ENCODE measurements at places on chromosomes 1 and 21.
A peak's percentile ranks its signal among the peaks of the same experiment; 100 is the strongest.

- DNase-seq, result no peak
Observed at GRCh38 chr1:69777971-69778370, 210.2 kb downstream of the LRRC7 start.

DNA sequence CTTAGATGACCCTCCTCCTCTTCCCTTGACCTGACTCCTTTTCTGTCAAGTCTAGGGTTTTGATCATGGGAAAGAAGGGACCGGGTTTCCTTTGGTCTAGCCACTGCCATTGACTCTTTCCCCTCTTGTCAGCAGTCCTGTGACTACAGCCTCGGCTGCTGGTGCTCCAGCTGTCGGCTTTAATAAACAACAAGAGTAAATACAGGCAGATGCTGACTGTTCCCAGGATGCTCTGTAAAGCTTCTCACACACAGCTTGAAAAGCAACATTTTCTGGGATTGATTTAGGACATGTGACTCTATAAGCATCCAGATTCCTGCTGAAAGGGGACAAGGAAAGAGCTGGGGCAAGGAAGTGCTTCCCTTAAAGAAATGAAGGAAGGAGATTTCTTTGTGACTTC, 53.5 kb upstream of the CTTNBP2NL start:
- DNase-seq, result no peak

DNA sequence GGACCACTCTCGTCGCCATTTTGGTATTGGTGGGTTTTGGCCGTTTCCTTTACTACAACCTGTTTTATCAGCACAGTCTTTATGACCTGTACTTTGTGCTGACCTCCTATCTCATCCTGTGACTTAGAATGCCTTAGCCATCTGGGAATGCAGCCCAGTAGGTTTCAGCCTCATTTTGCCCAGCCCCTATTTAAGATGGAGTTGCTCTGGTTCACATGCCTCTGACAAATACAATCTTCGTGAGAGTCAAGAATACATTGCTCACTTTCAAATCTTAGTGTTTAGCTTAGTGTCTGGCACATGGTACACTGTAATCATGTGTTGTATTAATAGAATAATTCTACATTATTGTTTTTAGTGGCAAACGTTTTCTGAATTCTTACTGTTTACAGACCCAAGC, 88.9 kb downstream of the BACH1 start:
- DNase-seq, result no peak

DNA sequence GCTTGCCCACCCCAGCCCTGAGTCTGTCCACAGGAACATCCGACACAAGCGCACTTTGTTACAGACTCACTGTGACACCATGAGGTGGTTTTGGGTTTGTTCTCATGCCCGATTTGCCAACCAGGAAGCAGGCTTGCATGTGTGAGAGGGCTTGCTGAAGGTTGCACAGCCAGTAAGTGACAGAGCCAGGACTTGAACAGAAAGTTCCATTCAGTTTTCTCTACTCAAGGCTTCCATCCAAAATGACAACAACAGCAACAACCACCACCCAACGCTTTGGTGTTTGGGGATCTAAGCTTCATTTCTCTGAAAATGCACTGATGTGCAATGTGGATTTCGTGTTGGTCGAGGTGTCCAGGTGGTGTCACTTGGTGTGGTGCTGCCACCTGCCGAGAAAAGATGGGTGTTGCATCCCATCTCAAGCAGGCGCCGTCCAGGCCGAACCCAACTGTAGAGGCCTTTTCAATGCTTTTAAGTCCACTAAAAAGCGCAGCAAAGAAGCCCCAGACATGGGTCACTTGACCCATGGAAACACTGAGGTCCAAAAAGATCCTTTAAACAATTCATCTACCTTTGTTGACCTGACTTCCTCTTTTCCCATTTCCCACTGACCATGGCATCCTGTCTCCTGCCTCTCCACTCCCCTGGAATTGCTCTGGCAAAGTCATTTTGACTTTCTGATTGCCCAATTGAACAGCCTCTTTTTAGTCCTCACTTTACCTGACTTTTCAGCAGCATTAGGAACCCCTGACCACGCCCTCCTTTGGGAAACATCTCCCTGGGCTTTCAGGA, 12.2 kb downstream of the CITED4 start:
- peak; percentile 36 for DNase-seq

DNA sequence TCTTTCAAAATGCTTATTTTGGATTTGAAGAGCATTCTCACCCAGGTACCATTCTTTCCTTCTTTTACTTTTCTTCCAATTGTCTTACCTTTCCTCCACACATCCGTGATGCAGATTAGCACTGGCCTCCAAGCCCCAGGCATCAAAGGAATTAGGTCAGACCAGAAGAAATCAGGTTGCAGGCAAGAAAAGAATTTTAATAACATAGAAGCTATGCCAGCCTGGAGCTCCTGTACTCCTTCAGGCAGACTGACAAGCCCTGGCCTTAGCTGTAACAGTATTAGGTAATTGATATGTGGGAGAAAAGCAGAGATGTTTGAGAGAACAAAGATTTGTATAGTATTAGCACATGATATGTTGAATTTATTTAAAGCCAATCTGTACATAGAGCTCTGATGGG, 390.4 kb upstream of the ADGRL2 start:
- DNase-seq, result no peak

DNA sequence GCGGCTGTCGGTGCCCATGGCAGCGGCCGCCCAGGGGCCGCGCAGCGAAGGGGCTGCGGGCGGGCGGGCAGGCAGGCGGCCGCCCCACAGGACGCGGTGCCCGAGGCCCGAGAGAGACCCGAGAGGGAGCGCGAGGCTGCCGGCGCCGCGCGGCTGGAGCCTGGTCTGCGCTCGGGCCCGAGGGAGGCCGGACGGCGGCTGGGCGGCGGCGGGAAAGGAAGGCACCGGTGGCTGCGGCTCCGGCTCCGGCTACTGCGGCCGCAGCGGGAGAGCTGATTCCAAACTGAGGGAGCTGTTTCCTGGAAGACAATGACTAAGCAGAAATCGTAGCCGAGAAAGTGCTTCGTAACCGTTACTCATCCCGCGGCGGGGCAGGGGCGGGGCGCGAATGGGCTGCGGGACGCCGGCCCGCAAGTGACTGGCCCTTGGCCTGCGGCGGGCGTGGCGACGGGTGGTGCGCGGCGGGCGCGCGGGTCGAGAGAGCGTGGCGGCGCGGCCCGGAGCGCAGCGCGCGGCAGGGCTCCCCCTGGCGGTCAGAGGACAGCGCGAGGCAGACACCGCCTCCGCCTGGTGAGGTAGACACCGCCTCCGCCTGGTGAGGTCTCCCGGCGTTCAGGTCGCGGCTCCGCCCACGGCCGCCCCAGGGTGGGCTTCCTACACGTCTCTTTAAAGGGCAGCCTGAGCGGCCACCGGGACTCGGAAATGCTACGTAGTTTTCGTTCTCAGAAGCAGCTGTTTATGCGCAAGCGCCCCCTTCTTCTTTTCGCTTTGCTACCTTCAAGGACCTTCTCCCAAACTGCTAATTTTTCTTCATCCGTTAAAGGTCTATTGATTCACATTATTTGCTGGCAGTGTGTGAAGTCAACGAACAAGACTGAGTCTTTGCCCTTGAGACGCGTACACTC, at the start of gene GCLM:
Gene GCLM (minus strand): TSS at position 285 of the 905 bp plus-strand sequence. CDS start 267 bp downstream, at position 18.
- peak; percentile 97 for DNase-seq

- DNase-seq, result no peak
Observed at GRCh38 chr1:211490038-211490678, 1.8 kb downstream of the RD3 start.

DNA sequence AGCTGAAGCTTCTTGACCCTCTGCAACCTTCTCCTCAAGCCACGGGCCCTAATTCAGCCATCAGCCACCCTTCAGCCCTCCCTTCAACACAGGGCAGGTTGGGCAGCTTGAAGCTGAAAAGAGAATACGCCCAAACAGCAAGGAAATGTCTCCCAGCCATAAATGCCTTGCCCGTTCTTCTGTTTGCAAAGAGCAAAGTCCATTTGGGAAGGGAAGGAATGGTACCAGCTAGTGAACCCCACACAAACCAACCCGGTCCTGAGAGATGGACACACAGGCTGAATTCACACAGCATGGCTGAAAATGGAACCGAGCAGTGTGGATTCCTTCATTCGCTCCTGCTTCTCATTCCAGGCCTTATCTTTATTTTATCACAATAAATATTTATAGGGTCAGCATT, 11.5 kb downstream of the PLEKHA6 start:
- DNase-seq, result no peak

DNA sequence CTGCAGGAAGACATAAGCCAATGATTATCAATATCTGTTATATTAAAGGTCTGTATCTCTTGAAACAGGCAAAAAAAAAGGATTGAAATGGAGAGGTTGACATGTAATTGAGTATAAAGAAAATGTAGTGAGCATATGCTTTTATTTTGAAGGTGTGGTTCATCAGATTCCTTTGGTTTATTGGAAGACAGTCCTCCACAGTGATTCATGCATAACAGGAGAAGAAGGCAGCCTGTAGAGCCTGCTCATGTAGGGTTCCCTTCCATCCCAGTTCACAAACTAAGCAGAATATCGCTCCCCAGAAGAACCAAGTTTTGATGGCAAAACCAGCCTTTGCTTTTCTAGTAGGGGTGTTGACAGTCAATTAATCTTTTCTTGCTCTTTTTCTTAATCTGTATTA, 1016.8 kb upstream of the ADGRL4 start:
- no peak for DNase-seq

DNA sequence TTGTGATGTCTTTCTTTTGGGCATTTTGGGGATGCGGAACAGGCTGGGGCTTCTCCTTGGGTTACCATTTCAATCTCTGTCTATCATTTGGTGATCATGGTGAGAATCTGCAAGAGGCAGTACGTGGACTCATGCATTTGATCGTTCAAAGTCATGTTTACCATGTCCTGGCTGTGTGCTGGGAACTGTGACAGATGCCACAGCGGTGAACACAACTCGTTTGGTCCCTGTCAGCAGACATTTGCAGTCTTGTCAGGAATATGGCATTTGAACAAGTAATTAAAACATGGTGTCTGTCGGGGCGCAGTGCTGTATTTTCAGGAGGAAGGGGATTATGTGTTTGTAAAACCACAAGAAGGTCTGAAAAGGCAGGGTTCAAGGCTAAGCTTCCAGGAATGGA, 103.3 kb upstream of the IGSF21 start:
- no peak for DNase-seq

GRCh38 chr1:11178021-11179015, 10.8 kb upstream of the ANGPTL7 start:
- no peak for DNase-seq

DNA sequence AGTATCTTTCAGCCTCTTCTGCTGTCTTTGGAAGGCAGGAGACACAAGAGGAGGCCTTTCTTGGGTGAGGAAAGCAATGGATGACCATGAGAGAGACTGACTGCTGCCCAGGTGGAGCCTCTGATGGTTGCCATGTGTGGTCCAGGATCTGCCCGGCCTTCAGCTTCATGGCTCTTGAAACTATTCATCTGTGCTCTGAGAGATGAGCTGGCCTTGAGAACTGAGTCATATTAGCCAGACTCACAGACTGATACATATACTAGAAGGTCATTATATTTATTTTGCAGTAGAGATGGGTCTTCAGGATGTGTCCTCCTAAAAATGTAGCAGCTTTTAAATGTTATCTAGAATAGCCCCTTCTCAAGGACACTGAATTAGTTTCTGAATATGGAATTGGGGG, 33.7 kb downstream of the PTGFRN start:
- DNase-seq, result no peak

GRCh38 chr1:28256197-28256827, 3.0 kb upstream of the SESN2 start:
- DNase-seq, result no peak

- DNase-seq, result no peak
Observed at GRCh38 chr1:230208619-230209261, 141.7 kb downstream of the GALNT2 start.

DNA sequence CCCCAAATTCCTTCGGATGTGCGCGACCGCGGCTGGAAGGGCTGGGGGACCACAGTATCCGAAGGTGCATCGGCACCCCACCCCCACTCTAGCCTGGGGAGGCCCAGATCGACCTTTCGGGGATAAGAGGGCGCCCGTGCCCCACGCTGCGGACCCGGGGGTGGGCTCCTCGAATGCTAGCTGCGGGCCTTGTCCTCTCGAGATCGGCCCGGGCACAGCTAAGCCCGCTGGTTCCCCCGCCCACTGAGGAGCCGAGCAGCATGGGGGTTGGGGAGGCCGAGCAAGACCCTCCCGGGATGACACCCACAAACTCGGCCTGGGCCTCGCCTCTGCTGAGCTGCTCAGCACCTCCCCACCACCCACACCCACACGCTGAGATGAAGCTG, 653 bp upstream of the IFFO2 start:
- no peak for DNase-seq

DNA sequence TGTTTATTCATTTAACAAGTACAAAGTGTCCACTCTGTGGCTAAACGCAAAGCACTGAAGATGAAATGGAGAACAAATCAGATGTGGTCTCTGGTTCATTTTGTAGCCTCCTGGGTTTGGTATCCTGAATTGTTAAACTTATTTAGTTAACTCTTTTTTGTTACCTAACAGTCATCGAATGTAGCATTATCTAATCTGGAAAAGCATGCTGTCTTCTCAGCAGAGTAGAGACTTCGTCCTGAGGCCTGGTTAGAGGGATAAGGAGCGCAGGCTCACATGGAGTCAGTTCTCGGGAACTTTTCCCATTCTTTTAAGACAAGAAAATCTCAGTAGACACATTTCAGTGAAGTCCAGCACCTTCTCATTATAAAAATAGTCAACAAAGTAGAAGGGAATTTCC, 33.1 kb upstream of the SH3D21 start:
- DNase-seq, result no peak

GRCh38 chr1:179090522-179090921, 8.7 kb downstream of the TOR3A start:
- no peak for DNase-seq

GRCh38 chr21:44925378-44925755, 4.7 kb upstream of the ITGB2 start:
- no peak for DNase-seq

GRCh38 chr21:29145354-29145782, 14.9 kb downstream of the MAP3K7CL start:
- peak; percentile 18 for DNase-seq

- peak; percentile 14 for DNase-seq
Observed at GRCh38 chr1:156599811-156600210, 1.5 kb downstream of the GPATCH4 start.

- no peak for DNase-seq
Observed at GRCh38 chr1:203286161-203286984, 18.9 kb upstream of the BTG2 start.

DNA sequence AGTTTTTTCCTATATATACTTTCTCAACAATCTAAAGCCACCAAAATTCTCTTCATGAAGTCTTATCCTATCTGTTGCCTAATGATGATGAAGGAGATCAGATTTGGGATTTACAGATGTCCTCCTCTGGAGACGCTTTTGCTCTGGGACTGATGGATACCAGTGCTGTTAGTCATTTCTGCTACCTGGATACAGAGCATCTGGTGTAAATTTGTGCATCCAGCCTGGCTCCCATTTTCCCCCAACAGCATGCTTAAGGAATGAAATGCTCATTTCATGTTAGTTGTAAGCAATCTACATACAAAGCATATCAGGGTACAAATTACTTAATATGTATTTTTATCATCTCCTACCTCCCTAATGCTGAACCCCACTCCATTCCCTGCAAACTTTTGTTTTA, 57.7 kb downstream of the HNRNPR start:
- no peak for DNase-seq

- peak; percentile 16 for DNase-seq
Observed at GRCh38 chr1:8937701-8938100, 8.0 kb upstream of the CA6 start.

Measured in trophoblast cell (in vitro differentiated cells and primary cell).